Fibroblast of skin of right quadriceps (primary cell): ENCODE measurements at places on chromosomes 5 and 9.

DNA sequence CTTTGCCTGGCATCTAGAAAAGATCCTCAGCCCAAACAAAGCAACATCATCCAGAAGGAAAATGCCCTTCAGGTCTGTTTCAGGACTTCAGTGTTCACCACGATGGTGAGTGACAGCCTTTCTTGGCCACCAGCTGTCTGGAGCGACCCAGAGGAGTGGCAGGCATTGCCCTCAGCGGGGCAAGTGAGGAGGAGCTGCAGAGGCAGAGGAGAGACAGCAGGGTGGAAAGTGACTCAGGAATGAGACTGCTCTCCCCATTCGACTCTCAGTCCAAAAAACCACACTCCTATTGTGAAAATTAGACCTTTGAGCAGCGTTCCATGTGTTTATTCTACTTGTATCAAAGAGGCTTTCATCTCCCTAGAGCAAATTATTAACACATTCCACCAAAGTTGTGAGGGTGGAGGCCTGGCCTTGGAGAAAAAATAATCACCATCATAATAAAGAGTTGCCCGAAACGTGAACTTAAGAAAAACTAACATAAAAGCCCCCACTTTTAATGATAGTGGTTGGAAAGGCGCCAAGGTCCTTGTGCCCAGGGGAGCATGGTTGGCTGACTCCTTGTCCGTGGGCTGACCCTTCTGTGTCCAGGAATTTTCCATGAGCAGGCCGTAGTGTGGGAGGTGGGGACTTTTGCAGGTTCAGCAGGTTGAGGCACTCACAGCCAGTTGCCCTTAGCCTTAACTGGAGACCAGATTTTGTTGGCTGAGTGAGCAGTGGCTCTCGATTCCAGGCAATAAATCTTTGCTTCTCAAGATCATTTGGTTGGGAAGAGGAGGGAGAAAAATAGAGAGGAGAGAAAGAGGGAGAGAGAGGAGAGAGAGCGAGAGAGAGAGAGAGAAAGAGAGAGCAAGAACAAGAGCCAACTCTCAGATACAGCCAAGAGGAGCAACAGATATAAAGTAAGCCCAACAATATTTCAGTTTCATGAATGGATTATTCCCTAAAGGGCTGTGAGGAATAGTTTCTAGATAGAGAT, 125.9 kb upstream of the ANKRD55 start:
- no peak for DNase-seq

- DNase-seq: no peak
These were observed 45.5 kb upstream of the GPBP1 start for GRCh38 chr5:57128325-57128724.

GRCh38 chr9:22120159-22120549, 111.0 kb upstream of the CDKN2B start:
- DNase-seq: no peak

DNA sequence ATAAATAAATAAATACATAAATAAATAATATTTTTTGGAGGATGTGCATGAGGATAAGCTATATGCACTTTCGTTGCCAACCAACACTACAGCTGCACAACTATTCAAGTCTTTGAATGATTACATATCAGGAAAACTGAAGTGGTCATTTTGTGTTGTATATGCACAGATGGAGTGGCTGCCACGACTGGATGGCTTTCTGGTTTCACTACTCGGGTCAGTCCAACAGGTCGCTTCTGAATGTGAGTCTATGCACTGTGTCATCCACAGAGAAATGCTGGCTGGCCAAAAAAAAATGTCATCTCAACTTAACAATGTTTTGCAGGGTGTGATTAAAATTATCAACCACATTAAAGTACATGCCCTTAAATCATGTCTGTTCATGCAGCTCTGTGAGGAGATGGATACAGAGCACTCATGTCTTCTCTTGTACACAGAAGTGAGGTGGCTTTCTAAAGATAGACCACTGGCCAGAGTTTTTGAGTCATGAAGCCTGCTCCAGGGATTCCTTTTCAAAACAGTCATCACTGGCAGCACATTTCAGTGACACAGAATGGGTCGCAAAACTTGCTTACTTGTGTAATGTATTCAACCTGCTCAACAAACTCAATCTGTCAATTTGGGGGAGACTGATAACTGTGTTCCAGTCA, 589.8 kb upstream of the CYLC2 start:
- DNase-seq: no peak

DNA sequence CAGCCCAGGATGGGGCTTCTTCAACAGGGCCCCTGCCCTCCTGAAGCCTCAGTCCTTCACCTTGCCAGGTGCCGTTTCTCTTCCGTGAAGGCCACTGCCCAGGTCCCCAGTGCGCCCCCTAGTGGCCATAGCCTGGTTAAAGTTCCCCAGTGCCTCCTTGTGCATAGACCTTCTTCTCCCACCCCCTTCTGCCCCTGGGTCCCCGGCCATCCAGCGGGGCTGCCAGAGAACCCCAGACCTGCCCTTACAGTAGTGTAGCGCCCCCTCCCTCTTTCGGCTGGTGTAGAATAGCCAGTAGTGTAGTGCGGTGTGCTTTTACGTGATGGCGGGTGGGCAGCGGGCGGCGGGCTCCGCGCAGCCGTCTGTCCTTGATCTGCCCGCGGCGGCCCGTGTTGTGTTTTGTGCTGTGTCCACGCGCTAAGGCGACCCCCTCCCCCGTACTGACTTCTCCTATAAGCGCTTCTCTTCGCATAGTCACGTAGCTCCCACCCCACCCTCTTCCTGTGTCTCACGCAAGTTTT, 23.6 kb downstream of the PCDHGC5 start:
- peak; percentile 67 for DNase-seq

DNA sequence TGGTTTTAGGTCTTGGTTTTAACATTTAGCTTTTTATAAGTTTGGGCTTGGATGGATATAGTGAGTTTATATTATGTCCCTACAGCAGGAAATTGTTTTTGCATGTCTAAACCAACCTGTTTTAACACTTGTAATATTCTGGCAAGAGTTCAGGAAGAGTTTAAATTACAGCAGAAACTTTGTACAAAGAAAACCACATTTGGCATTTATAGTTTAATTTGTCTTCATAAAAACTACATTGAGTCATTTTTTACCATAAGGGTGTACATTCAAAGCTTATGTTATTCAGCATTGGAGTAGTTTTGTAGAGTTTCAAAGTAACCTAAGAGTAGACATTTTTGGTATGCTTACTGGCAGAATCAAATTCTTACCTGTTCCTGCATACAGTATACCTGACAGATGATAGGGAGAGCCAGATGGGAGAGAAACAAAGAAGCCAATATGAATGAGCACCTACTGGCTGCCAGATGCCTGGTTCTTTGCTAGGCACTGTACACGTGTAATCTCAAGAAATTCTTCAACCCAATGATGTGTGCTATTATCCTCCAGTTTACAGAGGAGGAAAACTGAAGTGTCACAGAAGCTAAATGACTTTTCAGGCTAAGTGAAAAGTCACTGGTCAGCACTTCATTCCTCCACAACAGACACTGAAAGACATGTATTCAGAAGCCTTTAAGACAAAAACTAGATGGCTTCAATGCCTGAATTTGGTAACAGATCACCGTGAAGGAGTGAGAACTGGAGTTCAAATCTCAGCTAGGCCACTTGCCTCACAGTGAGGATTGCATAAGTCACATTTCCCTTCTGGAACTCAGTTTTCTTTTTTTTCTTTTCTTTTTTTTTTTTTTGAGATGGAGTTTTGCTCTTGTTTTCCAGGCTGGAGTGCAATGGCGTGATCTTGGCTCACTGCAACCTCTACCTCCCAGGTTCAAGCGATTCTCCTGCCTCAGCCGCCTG, 25.9 kb upstream of the ECM2 start:
- peak; percentile 86 for DNase-seq

- no peak for DNase-seq
These were observed 10.3 kb downstream of the WNK2 start for GRCh38 chr9:93194221-93194625.

GRCh38 chr5:135307143-135307903, 91.7 kb downstream of the MACROH2A1 start:
- DNase-seq: no peak

- no peak for DNase-seq
These were observed 31.2 kb downstream of the OGN start for GRCh38 chr9:92373167-92373566.

DNA sequence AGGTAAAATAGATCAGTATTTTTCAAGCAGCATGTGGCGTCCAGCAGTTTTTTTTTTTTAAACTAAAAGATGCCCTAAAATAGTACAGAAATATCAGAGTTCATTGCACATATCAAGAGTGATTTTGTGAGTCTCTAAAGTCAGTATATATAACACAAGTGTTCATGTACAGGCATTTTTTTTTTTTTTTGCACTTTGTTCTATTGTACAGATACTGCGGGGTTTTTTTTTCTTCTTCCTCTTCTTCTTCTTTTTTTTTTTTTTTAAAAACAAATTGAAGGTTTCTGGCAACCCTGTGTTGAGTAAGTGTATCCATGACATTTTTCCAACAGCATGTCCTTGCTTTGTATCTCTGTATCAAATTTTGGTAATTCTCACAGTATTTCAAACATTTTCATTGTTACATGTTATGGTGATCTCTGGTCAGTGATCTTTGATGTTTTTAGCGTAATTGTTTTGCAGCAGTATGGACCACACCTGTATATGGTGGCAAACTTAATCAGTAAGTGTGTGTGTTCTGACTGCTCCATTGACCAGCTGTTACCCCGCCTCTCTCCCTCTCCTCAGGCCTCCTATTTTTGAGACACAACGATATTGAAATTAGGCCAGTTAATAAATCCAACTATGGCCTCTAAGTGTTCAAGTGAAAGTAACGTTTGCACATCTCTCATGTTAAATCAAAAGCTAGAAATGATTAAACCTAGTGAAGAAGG, 76.8 kb downstream of the TRIO start:
- no peak for DNase-seq

DNA sequence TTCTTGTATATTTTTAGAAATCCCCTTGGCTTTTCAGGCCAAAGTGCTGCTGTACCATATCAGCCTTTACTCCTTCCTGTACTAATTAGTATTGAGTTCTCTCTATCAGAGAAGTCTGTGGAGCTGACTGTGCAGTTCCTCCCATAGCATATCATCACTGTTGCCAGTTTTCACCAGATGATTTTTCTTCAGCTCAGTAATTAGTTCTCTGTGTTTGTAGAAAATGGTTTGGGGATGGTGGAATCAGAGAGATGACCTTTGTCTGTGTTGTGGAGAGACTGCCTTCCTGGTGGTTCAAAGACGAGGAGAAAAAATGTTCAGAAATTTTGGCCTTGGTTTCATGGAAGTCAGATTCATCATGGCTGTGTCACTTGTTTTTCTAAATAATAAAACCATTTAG, 227.5 kb upstream of the ACTBL2 start:
- no peak for DNase-seq

- DNase-seq: peak; percentile 18
These were observed 68.4 kb downstream of the SCAI start for GRCh38 chr9:125074976-125075375.

DNA sequence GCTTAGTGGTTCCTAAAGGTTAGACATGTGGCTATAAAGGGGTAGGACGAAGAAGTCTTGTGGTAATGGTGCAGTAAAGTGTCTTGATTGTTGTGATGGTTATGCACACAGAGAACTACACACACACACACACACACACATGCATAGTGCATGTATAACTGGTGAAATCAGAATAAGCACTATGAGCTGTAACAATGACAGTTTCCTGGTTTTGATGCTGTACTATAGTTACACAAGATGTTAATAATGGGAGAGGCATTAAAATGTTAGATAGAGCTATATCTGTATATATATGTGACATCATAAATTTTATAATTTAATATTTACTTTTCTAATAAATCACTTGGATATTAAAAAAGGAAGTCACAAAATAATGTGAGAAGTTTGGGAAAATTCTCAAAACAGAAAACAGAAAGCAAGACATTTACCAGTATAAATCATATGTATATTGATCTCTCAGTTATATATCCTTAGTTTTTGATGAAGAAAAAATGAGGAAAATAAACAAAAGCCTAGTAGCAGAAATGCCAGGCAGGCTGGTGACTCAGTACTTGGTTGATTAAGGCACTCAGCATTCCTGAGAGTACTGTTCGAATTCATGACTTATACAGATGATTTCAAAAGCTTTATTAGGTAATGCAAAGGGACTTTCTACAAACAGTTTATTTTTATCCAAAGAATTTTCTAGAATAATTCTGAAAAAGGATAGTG, 350.5 kb upstream of the DAB2 start:
- DNase-seq: peak; percentile 93

GRCh38 chr9:79686381-79687130, 114.8 kb downstream of the TLE4 start:
- peak; percentile 70 for DNase-seq

GRCh38 chr5:111653408-111653807, 103.6 kb downstream of the NREP start:
- DNase-seq: no peak

DNA sequence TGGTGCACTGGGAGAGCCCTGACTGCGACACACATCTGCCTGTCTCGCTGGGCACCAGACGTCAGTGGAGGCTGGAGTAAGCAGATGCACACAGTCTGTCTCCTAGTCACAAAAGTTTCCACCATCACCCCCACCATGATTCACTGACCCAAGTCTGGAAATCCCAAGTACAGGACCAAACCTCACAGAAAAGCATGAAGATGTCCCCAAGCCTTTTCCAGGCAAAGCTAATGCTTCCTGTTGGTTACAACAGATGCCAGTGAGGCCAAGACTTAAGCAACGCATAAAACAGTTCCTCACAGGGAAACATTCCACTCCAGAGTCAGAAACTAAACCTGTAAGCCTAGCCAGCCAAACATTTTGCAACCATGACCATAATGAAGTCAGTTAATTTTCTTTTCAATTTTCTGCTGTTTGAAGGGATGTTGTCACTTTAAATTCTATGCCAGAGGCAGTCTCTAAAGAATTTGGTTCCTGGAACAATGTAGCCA, 259.3 kb upstream of the SLC30A5 start:
- DNase-seq: peak; percentile 57

DNA sequence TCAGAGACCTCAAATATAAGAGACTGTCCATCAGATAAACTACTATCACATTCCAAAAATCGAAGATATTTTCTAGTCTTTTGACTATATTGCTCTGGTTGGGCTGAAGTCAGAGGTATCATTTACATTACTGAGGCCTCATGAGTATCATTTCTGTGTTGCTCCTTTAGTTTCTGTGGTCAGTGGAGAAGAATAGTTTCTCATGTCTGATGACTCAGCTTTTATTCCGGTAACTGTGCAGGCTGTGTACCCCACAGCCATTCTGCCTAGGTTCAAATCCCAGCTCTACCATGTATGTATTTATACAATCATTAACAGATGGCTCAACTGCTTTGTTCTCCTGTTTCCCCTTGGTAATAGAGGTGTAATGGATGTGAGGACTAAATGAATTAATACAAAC, 179.3 kb downstream of the ALDH1A1 start:
- peak; percentile 11 for DNase-seq
